ENCODE measurements at places on chromosomes 16 and 17.

DNA sequence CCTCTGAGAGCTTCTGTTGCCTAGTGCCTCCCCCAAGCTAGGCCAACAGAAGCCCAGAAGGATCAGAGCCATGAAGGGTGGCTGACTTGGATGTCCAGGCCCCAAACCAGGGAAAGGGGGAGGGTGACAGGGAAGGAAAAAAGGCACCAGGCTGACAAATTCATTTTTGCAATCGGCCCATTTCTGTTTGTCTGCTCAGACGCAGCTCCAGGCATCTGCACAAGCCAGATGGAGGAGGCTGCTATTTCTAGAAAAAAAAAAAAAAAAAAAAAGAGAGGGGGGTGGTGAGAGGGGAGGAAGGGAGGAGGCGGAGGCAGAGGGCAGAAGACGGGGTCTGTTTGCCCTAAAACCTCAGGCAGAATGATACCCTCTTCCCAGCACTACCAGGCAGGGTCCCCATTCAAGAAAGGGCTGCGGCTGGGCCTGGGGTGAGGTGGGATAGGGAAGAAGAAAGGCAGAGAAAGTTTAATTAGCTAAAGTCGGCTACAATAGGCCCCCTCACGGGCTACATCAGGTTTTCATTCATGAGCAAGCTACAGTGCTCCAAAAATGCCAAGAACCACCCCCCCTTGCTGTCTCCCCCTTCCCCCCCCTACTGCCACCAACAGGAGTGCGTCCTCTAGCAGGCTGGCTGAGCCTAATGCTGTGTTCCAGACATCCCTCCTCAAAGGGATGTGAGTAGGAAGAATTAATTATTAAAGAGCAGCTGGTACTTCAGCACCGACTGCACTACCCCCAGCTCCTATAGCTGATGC is 2.4 kb downstream of the HDAC5 start:
- no peak for DNase-seq

DNA sequence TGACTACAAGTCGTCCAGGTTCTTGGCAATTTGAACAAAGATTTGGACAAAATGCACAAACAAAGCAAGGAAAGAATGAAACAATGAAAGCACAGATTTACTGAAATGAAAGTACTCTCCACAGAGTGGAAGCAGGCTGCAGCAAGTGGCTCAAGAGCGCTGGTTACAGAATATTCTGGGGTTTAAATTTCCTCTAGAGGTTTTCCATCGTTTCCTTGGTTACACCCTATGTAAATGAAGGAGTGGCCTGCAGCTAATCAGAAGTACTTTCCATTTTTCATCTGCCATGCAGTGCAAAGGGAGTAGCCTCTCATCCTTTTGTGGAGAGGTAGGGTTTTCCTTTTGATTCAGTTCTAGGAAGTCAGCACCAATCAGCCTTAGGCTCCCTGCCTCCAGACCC is 11.8 kb downstream of the STXBP4 start:
- no peak for DNase-seq

DNA sequence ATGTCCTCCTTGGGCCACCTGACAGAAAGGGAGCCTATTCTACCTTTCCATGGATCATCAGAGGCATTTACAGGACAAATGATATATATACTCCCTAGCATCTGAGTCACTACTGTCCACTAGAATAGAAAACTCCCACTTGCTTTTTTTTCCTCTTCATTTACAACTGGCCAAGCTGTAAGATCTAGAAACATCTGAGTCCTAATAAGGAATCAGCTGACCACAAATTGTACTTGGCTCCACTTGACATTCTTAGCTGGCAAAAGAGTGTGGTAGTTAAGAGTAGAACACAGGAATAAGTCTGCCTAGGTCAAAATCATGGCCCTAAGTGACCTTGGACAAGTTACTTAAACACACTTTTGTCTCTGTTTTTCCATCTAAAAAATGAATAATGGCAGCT is 5.2 kb downstream of the RUSF1 start:
- DNase-seq = no peak

GRCh38 chr16:67104061-67104460 is 5.7 kb upstream of the PHAF1 start:
- peak; percentile 7 for DNase-seq

- no peak for DNase-seq
Observed at GRCh38 chr16:87930456-87930855, 5.9 kb downstream of the CA5A start.

DNA sequence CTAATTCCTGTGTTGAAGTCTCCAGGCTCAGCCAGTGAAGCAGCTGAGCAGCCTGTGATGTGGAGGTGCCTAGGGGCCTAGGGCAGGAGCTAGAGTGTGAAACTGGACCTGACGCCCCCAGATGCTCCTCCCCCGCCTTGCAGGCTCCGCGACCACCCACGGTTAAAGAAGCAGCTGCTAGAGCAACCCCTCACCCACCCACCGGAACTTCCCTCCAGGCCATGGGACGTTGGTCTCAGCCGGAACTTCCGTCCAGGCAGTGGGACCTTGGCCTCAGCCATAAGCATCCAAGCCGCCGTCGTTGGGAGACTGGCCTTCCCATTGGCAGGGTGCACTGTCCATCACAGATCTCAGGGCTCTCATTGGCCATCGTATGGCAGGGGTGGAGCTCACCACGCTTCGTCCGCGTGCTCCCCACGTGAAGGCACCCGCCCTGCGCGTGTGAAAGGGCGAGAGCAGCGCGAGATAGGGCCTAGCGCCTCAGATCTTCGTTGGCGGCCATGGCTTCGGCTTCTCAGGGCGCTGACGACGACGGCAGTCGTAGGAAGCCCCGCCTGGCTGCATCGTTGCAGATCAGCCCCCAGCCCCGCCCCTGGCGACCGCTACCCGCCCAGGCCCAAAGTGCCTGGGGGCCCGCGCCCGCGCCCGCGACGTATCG is at the start of gene ADAD2:
Gene ADAD2 (plus strand): TSS at position 427 of the 658 bp plus-strand sequence. CDS start 74 bp downstream, at position 501.
- no peak for DNase-seq

DNA sequence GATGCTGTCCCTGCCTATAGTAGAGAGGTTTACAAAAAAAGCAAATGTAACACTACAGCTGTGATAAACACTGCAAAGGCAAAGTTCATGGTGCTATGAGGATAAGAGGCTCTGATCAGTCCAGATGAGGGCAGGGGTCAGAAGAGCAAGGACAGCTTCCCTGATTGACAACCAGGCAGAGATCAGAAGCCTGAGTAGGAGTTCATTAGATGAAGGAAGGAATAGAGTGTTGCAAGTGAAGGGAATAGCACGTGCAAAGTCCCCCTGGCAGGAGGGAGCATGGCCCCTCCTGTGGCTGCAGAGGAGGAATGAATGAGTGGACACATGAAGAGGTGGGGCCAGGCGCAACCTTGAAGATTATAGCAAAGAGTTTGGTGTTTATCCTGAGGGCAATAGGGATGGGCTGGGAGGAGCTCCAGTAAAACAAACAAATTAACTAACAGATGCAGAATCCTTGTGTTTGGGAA is 208.4 kb upstream of the IRX5 start:
- DNase-seq = no peak

DNA sequence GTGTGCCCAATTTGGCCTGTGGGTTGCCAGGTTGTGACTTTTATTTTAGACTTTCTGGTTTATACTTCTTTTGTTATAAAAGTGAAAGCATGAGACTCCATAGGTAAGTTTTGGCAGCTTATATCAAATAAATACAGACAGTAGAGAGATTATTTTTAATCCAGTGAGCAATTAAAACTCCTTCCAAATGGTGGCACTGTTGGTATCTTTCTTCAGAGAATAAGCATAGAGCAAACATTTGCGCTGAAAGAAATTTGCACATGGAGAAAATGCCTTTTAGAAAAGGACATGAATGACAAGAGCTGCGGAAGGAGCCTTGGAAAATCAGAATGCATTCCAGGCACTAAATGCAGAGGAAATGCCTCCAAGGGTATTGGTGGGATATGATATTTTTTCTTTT is 46.1 kb upstream of the DNAJA2 start:
- DNase-seq = no peak

- DNase-seq = no peak
Observed at GRCh38 chr16:83706394-83706793, 101.4 kb upstream of the HSBP1 start.

- no peak for DNase-seq
Observed at GRCh38 chr17:12731839-12732238, 57.5 kb upstream of the ARHGAP44 start.

- DNase-seq = peak; percentile 33
Observed at GRCh38 chr17:1515640-1516387, 598 bp downstream of the INPP5K start.

DNA sequence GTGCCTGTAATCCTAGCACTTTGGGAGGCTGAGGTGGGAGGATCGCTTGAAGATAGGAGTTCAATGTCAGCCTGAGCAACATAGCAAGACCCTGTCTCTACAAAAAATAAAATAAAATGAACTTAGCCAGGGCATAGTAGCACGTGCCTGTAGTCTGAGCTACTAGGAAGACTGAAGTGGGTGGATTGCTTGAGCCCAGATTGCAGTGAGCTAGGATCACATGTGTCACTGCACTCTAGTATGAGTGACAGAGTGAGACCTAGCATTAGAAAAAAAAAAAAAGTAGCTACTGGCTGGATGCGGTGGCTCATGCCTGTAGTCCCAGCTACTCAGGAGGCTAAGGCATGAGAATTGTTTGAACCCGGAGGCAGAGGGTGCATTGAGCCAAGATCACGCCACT is 6.0 kb downstream of the ADAP2 start:
- no peak for DNase-seq

GRCh38 chr17:73350864-73351263 is 39.1 kb upstream of the CDC42EP4 start:
- DNase-seq = no peak

DNA sequence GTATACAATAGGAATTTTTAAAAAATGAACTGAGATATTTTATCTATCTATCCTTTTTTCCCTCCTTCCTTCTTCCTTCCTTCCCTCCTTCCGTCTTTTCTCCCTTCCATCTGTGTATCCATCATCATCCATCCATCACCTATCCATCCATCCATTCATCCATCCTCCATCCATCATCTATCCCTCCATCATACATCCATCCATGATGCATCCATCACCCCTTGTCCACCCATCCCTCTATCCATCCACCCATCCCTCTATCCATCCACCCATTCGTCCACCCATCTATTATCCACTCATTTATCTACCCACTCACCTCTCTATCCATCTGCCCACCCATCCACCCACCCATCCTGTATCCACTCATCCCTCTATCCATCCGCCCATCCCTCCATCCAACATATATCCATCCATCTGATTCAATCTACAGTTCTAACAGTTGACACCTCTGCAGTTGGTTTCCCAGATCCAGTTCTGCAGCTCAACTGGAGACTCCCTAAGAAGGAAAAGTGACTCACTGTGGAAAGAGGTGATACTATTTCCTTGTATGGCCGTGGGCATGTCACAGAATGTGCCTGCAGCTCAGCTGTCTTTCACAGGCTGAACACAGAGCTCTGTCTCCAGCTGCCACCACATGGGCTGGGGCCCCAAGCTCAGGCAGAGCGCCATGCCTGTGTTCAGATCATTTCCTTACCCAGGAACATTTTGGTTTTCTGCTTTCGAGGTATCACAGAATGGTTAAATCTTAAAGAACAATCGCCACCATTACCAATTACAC is 130.8 kb downstream of the XYLT1 start:
- no peak for DNase-seq

GRCh38 chr16:79069633-79070032 is 530.9 kb downstream of the MAF start:
- no peak for DNase-seq

DNA sequence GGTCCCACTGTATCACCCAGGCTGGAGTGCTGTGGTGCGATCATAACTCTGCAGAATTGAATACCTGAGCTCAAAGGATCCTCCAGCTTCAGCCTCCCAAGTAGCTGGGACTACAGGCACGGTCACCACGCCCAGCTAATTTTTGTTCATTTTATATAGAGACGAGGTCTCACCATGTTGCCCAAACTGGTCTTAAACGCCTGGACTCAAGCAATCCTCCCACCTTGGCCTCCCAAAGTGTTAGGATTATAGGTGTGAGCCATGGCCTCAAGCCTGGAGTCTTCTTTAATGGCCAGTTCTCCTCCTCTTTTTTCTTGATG is 484 bp downstream of the CD300LB start:
- DNase-seq = no peak

DNA sequence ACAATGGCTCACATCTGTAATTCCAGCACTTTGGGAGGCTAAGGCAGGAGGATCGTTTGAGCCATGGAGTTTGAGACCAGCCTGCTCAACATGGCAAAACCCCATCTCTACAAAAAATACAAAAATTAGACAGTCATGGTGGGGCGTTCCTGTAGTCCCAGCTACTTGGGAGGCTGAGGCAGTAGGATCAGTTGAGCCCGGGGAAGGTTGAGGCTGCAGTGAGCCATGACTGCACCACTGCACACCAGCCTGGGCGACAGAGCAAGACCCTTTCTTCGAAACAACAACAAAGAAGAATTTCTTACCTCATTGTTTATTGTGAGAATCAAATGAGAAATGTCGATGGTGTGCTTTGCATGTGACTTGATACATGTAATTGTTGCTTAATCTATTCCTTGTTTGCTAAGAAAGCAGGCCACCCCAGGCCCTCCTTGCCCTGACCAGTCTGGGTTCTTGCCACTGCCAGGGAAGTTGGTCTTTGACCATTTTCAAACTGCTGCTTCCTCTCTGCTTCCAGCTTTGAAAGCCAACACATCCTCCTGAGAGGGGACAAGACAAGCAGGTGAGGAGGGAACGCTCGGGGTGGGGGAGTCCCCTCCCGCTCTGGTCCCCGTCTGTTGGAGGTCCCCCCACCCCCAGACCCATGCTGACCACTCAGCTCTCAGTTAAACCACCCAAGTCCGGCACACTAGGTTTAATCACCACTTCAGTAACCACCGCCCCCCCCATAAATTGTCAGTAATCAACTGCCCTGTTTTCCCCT is 47.3 kb upstream of the CPNE2 start:
- DNase-seq = no peak

DNA sequence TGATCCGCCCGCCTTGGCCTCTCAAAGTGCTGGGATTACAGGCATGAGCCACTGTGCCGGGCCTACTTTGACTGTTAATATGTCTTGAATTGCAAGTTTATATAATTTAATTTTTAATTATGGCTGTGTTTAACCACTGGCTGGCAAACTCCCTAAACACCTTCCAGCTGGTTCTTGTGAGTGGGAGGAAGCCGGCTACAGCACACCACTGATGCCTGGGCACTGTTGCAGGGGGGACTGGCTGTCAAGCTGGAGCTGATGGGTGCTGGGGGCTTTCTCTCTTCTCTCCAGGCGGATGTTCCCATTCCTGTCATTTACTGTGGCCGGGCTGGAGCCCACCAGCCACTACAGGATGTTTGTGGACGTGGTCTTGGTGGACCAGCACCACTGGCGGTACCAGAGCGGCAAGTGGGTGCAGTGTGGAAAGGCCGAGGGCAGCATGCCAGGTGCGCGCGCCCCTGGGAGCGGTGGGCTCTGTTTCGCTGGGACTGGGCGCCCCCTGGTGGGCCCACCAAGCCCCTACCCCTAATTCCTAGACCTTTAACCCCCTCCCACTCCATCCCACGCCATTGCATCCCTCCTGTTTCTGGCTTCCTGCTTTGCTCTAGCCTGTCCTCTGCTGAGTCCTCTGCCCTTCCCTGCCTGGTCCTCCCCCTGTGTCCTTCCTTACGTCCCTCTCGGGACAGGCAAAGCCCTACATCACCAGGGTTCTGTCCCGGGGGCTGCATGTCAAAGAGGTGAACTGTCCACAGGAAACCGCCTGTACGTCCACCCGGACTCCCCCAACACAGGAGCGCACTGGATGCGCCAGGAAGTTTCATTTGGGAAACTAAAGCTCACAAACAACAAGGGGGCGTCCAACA is 9.5 kb downstream of the TBX21 start:
- DNase-seq = peak; percentile 57

- no peak for DNase-seq
Observed at GRCh38 chr16:78882751-78883150, 717.8 kb downstream of the MAF start.

Measured in neural crest cell (in vitro differentiated cells).